ENCODE measurements at places on chromosomes 5 and 9. TPM values are rescaled to one million over a fixed set of nuclear protein-coding genes. Genes with fewer than 3 reads are reported as not detected.

JAKMIP2 gene
- not detected for total RNA-seq

- DNase-seq: no peak
These were observed 149.5 kb downstream of the PCSK1 start for GRCh38 chr5:96283589-96283988.

DNA sequence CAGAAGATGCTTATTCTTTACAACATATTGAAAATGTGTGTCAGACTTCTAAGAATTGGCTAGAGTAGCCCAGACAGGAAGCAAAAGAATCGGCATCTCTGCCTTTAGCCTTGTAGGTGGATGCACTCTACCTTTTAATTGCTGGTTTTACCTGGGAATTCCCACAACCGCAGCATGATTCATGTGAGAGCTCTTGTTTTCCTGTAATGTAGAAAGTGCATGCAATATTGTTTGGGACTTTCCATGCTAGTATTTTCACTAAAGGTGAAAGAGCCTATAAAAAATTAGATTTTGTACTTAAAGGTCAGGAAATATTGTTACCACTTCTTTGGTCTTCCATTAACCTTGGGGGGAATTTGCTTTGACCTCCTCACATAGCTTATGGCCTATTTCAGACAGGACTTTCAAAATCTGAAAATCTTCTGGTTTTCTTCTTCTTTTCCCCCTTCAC lies 89.8 kb downstream of the NTRK2 start:
- no peak for DNase-seq

CARTPT gene
- not detected for total RNA-seq

GRCh38 chr9:37184905-37185867 lies 64.8 kb downstream of the ZCCHC7 start:
- no peak for DNase-seq

CTNND2 gene
- total RNA-seq: not detected

SPATA31D4 gene
- total RNA-seq: not detected

DNA sequence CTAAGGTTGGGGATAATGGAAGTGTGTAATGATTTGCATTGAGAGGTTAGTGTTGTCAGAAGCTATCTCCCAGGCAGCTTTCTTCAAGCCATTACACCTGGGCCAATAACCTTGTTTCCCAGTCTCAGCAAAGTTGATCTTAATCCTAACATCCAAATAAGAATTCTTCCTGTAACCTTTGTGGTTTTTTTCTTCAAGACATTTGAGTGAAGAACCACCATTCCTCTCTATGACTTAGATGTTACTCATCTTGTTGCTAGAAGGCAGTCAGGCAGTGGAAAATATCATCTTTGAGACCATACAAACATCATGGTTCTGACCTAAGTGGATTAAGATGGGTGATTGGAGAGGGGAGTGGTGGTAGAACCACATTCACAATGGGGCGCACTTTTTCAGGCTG lies 103.5 kb downstream of the NDUFAF2 start:
- no peak for DNase-seq

INSL6 gene
- total RNA-seq: not detected

GRCh38 chr5:43017428-43017815 lies 22.7 kb downstream of the ANXA2R start:
- DNase-seq: no peak

- no peak for DNase-seq
These were observed 62.6 kb upstream of the HAND1 start for GRCh38 chr5:154540600-154540999.

PCAT7 gene
- not detected for total RNA-seq

ECM2 gene
- 0.18 TPM for total RNA-seq

GRCh38 chr9:126687930-126688461 lies 74.3 kb downstream of the LMX1B start:
- DNase-seq: no peak

- no peak for DNase-seq
These were observed 17.1 kb downstream of the DAP start for GRCh38 chr5:10743951-10744350.

GRCh38 chr9:126154869-126155268 lies 171.8 kb upstream of the MVB12B start:
- no peak for DNase-seq

FABP6 gene
- total RNA-seq: not detected

MRPL36 gene
- 71.2 TPM for total RNA-seq

KIF12 gene
- 0.53 TPM for total RNA-seq

GRCh38 chr5:151027961-151028479 lies 7.6 kb downstream of the GPX3 start:
- no peak for DNase-seq

DNA sequence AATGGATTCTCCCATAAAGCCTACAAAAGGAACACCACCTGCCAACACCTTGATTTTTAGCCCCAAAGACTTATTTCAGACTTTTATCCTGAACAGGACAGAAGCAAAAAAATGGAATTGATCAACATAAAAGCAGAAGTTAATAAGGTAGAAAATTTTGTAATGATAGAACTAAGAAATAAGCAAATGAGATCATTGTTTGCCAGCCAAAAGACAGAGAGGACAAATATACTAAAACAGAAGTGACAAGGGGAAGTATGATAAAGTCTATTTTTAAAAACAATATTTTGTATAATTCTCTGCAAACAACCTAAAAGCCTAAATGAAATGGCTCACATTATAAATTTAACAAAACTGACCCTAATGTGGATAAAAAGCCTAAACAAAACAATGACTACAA lies 110.5 kb upstream of the PRSS3 start:
- DNase-seq: no peak

GRCh38 chr5:9347541-9348295 lies 198.2 kb downstream of the SEMA5A start:
- DNase-seq: no peak

DNA sequence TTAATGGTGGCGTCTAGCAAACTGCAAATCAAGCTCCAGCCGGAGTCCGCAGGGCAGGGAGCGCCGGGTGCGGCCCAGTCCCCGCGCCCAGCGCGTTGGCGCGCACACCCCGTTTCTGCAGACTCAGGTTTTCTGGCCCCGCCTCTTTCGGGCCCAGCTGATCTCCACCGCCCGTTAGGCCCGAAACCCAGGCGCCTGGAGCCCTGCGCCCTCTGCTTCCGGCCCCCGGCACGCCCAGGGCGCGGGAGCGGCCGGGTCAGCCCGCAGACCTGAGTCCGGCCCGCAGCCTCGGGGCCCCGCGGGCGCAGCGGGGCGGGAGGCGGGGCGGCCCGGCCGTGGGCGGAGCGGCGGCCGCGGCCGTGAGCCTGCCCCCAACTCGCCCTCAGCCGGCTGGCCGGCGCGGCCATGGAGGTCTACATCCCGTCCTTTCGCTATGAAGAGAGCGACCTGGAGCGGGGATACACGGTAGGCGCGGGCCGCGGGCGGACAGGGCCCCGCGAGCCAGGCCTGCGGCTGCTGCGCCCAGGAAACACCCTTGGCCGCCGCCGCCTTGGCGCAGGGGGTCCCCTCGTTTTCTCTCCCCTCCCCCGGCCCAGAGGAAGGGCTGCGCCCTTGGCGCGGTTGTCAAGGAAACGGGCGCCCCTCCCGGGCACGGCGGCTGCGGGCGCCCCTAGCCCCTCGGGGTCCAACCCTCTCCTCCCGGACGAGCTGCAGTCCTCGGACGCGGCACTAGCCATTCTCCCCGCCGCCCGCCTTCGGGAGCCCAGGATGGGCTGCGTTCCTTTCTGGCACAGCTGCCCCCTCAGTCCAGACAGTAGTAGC lies at the start of gene SNX24:
SNX24 (plus strand) TSS at position 385 of the 822 bp plus-strand sequence; CDS start at position 406, 21 bp downstream.
- no peak for DNase-seq

PCDHB15 gene
- 0.95 TPM for total RNA-seq

GRCh38 chr5:59584858-59585846 lies 308.4 kb downstream of the PDE4D start:
- DNase-seq: no peak

- no peak for DNase-seq
These were observed 31.5 kb downstream of the SLC6A3 start for GRCh38 chr5:1413611-1414241.

- no peak for DNase-seq
These were observed 128.1 kb upstream of the VLDLR start for GRCh38 chr9:2493529-2493928.

DNA sequence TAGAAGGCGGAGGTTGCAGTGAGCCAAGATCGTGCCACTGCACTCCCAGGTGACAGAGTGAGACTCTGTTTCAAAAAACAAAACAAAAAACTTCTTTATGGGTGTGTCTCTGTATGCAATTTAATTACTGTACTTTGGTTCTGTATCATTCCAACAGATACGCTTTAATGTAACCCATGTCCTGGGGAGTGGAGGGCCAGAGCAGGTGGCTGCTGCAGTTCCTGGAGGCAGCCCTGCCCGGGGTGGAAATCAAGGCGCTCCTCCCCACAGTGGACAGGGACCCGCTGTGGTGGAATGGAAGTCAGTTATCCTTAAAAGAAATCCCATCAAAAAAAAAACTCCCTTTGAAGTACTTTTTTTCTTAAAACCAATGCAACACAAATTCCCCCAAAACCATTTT lies 1.9 kb downstream of the DAP start:
- DNase-seq: no peak

ORM2 gene
- not detected for total RNA-seq

DNA sequence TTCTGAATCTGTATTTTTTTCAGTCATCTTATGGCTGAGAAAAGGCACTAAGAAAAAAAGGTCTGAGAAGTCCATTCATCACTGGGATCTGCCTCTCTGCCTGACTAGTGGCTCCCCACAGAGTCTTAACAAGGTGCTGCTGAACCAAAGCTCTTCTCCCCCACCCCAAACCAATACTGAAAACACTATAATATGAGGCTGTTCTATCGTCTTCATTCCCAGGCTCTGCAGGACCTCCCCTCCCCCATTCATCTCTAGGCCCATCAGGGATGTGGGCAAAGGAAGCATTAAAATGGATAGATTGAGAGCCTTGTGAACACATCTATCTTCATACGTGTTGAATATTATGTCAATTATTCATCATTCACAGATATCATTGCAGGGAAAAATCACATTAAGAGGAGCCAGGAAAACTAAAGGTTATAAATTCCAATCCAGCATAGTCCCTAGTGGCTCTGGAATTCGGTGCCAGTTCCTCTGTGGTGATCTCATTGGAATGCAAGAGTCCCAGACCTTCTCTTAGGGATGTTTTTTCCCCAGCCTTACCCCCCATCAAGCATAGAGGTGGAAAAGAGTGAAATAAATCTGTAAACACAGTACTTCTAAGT lies 44.3 kb upstream of the GPR151 start:
- DNase-seq: no peak

GRCh38 chr5:146426305-146426704 lies 20.8 kb upstream of the TCERG1 start:
- DNase-seq: no peak

DNA sequence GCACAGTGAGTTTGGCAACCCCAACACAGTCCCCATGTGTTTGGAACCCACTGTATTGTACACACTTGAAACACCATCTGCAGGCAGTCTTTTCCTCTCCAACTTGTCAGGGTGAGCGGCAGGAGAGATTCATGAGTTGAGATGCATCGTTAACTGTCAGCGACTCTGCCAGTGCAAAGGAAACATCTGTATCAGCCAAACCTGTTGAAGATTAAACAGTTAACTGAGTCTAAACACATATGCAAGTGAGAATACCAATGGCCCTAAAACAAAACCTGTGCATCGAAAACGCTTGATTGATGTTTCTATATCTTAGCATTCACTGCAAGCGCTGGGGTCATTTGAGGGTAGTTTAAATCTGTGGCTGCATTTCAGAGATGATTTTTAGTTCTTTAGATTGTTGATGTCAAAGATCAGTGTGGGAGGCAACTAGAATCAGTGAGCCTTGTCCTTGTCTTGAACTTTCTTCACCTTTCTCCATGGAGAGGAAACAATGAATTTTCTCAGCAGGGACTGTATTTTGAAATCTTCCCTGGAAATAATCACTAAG lies 41.3 kb upstream of the PAM start:
- no peak for DNase-seq
